Sigmoid colon (tissue), 7 donors: ENCODE measurements at places on chromosomes 5 and 9. TPM values are rescaled to one million over a fixed set of nuclear protein-coding genes. Genes with fewer than 3 reads are reported as not detected.
A peak's percentile ranks its signal among the peaks of the same experiment; 100 is the strongest.

- no peak for DNase-seq
These were observed 310.6 kb downstream of the NDUFS4 start for GRCh38 chr5:53871050-53871449.

GRCh38 chr5:168076561-168076991, 214.9 kb upstream of the WWC1 start:
- DNase-seq = peak; percentile 74

- no peak for DNase-seq
These were observed 45.3 kb downstream of the CERT1 start for GRCh38 chr5:75466006-75466716.

DNA sequence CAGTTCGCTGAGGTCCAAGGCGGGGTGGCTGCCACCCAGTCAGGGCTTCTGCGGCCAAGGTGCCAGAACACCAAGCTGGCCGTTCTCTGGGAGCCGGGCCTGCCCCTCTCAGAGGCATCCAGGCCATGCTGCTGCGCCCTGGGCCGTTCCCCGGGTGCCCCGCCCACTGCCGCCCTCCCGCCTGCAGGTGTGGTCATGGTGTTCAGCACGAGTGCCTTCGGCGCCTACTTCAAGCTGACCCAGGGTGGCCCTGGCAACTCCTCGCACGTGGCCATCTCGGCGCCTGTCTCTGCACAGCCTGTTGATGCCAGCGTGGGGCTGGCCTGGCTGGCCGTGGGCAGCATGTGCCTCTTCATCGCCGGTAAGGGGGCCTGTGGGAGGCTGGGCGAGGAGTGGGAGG, 7.7 kb downstream of the SLC2A8 start:
- DNase-seq = no peak

- DNase-seq = no peak
These were observed 364.2 kb upstream of the RPS23 start for GRCh38 chr5:82642313-82642712.

- no peak for DNase-seq
These were observed 5.0 kb downstream of the PRUNE2 start for GRCh38 chr9:76900884-76901440.

- peak; percentile 57 for DNase-seq
These were observed 38.2 kb downstream of the COL5A1 start for GRCh38 chr9:134679616-134680392.

GRCh38 chr5:127924606-127925005, 159.0 kb upstream of the SLC12A2 start:
- no peak for DNase-seq

GRCh38 chr5:113381791-113382190, 53.0 kb downstream of the TSSK1B start:
- no peak for DNase-seq

- DNase-seq = no peak
These were observed 73.4 kb upstream of the ANKH start for GRCh38 chr5:14944996-14945395.

DNA sequence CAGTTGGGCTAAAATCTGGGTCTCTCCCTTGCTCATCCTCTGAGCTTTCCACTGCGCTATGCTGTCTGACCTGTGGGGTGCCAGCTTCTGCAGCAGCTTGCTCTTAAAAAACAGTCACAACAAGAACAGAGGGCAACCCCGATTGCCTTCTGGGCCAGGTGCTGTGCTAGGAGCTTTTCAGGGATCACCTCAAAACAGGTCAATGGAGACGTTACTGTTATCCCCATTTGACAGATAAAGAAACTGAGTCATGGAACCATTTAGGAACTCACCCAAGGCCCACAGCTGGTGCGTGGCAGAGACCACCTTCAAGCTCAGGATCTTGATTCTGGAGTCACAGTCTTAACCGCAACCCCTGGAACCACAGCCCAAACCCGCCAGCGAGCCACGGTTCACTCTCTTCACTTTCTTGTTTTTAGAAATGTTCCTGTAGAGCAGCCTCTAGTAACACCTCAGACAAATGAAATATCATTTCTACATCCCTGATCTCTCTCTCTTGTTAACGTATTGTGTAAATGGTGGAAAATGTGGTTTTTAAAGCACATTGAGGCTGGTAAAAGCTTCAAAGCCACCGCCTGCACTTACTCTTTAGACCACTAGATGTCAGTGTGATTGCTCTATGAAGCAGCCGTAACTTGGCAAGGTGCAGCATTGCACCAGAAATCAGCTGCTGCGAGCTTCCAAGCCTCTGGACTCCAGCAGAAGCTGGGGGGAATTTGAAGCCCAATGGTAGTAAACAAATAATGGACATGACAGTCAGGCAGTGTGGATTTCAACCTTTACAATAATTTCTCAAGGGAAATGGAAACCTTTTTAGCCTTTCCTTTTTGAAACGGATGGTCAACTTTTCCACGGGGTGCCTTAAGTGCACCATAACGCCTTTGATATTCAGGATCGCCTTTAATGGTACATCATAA, 1.7 kb downstream of the FYB1 start:
- peak; percentile 93 for DNase-seq

DNA sequence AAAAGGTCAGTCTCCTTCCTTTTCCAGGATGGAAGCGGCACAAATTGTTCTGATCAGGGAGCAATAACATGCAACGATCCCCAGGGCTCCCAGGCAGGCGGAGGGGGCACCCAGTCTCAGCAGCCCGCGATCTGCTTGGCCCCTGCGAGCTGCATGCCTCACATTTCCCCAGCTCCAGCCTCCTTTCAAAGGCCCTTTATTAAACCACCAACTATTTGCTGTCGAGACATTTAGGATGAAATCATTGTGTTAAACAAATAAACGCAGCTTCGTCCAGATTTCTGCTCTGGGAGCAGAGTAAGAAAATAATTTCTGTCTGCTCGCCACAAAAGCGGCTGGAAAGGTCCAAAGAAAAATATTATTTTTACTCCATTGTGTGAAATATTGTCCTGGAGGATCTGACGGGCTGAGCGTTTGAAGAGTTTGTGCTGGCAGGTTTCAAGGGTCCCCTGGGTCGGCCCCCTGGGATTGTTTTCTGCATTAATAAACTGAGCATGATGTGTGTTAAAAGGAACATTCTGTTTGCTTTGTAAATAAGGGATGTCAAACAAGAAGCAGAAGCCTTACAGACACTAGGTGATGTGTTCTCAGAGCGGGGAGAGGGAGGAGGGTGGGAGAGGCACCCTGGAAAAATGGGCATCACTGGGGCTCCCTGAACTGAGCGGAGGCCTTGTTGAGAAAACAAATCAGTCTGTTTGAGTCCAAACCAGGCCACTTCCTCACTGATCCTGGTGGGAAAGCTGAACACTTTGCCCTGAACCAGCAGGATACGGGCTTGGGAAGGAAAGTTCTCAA, 110.1 kb downstream of the FOXD1 start:
- DNase-seq = no peak

- no peak for DNase-seq
These were observed 102.9 kb upstream of the LRRTM2 start for GRCh38 chr5:138978080-138978479.

DNA sequence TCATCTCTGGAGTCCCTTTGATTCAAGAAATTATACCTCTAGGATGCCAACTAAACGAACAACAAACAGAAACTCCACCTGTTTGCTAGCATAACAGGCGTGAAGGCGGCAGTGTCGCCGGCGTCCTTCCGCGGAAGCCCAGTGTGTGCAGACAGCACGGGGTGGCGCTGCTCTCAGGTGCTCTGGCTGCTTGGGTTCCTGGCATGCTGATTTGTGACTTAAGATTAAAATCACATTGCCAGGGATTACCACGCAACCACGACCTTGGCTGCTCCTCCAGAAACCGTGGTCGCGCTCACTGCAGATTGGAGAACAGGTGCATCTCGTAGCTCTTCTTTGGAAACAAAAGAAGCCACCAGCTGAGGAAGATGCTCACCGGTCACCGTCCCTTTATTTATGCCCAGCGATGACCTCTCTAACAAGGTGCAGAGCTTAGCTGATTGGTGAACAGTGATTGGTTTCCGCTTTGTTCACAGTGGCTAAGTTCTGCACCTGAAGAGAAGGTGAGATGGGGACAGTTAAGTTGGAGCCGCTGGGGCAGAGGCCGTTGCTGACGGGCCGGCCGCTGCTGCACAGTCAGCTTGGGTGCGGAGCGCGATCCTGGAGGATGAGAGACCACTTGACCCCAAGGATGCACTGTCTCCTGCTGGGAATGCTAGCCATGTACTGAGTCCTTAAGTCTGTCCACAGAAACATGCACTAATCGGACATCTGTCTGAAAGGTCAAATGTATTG, 232.3 kb downstream of the FANCC start:
- peak; percentile 61 for DNase-seq

The BSPRY gene
- total RNA-seq = 0.28 TPM

The CMYA5 gene
- 6.7 TPM for total RNA-seq

The PGM5 gene
- total RNA-seq = 649 TPM

The C5 gene
- total RNA-seq = 5.0 TPM

The ZNF618 gene
- 2.3 TPM for total RNA-seq

The NSG2 gene
- 4.7 TPM for total RNA-seq

The SLC31A1 gene
- total RNA-seq = 9.1 TPM

The NUTM2F gene
- total RNA-seq = not detected
